ENCODE measurements at places on chromosomes 2 and 18.

GRCh38 chr2:71069376-71069775 lies 928 bp downstream of the NAGK start:
- peak; percentile 19 for DNase-seq

GRCh38 chr2:63792530-63792929 lies 49.2 kb upstream of the UGP2 start:
- DNase-seq, result peak; percentile 94

GRCh38 chr2:29459445-29460179 lies 344.4 kb downstream of the CLIP4 start:
- DNase-seq, result peak; percentile 80

GRCh38 chr18:58303363-58303762 lies 259.3 kb downstream of the NEDD4L start:
- DNase-seq, result no peak

DNA sequence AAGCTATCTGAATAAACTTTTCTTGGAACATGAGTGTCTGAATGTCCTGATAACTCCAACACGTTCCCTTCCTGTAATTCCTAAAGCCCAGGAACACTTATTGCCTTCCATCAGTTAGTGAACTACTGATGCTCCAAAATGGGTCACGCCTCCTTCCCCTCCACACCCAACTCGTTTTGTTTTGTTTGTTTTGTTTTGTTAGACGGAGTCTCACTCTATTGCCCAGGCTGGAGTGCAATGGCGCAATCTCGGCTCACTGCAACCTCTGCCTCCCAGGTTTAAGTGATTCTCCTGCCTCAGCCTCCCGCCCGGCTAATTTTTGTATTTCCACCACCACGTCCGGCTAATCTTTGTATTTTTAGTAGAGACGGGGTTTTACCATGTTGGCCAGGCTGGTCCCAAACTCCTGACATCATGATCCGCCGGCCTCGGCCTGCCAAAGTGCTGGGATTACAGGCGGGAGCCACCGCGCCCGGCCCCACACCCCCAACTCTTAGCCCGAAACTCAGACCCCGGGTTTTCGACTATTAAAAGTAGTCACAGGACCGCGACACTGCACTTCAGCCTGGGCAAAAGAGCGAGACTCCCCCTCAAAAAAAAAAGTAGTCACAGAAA lies 774 bp downstream of the IER3IP1 start:
- DNase-seq, result peak; percentile 40

GRCh38 chr2:241577413-241578122 lies 19.0 kb downstream of the BOK start:
- no peak for DNase-seq

- DNase-seq, result no peak
Measured at GRCh38 chr2:63654959-63655358, 66.2 kb downstream of the MDH1 start.

DNA sequence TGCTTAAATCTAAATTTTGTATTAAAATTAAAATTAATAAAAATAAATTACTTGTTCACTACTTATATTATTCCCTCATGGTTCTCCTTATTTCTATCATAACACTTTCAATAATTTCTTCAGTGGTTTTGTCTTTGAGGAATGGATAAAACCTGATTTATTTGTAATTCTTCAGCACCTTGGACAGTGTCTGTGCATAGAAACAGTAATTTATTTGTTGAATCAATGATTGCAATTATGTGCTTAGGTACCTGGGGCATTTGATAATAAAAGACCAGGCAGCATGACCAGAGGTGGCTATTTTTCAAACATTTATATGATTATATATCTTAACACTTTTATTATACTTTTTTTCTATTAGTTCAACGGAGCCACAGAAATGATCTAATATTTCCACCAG lies 1062.7 kb downstream of the DSC3 start:
- DNase-seq, result no peak

GRCh38 chr2:164766216-164766953 lies 75.2 kb downstream of the COBLL1 start:
- DNase-seq, result no peak

DNA sequence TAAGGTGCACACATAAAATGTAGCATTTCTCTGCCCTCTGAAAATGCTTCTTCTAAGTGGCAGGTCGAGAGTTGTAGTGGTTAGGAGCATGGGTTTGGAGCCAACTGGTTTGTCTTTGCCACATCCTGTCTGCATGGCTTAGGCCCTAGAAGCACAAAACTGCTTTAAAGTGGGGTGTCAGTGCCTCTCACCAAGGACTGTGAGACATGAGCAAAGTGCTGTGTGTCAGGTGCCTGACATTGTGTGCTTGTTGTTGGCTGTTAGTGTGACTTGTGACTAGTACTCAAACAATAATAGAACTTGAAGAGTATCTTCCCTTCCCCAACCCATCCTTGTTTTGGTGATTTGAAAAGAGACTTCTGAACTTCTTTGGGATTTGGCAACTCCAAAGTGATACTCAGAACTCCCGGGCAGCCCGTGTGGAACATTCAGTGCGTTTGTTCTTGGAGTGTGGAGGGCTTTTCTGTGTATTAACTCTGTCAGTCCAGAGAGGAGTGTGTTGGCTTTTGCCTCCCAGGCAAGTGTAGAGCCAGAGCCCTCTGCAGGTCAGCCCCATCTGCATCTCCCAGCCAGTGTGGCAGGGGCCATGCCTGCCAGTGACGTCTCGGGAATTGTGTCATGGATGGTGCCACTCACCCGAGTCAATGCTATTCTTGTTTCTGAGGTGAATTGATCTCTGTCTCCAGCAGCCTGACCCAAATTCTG lies 5.0 kb downstream of the MGAT5 start:
- DNase-seq, result no peak

- DNase-seq, result no peak
Measured at GRCh38 chr2:54476852-54477251, 20.7 kb downstream of the SPTBN1 start.

GRCh38 chr2:75324141-75324540 lies 124.8 kb upstream of the TACR1 start:
- no peak for DNase-seq

DNA sequence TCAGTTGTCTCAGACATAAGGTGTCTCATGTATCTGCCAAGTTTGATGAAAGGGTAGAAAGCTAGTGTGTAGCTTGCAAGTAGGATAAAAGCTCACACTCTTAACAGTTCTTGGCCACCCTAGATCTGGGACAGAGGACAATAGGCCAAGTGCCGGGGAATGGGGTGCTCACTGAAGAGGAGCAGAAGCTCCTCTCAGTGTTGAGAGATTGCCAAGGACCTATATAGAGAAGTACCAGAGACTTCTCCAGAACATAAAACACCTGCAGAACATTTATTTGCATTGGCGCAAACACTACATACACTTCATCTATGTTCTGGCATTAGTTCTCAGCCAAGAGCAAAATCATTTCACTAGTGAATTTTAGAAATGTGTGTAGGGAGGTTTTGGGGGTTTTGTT lies 2.9 kb upstream of the GTF3C3 start:
- DNase-seq, result no peak

GRCh38 chr18:76721207-76721996 lies 101.0 kb upstream of the ZNF236 start:
- DNase-seq, result no peak

DNA sequence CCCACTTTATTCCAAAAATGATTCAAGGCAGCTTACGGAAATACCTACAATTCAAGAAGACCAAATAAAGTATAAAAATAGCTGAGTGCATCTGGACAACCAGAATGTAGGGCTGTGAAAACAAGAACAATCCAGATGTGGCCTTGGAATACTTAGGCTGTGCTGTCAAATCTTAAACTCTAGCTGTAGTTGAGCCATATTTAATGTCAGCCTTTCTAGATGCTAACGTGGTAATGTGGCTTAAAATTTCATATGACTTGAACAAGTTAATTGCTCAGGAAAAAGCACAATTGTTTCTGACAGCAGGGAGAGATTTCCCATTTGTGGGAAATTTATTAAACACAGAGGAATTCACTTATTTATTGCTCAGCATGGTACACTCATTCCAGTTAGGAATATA lies 14.6 kb upstream of the NAPG start:
- no peak for DNase-seq

DNA sequence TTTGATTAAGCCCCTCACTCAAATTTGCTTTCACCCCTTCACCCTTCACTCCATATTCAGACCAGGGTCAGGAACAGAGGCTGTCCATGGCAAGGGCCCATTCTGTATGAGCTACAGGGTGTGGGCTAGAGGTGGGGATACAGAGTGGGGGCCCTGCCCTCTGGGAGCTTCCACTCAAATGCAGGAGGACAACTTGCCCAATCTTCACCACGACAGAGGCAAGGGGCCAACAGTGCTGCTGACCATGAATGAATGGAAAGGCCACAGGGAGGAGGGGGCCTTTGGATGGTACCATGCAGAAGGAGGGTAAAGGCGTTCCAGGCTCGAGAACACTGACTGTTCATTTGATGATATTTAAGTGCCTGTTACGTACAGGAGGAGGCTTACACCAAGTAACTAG lies 22.8 kb downstream of the ADRA2B start:
- no peak for DNase-seq

DNA sequence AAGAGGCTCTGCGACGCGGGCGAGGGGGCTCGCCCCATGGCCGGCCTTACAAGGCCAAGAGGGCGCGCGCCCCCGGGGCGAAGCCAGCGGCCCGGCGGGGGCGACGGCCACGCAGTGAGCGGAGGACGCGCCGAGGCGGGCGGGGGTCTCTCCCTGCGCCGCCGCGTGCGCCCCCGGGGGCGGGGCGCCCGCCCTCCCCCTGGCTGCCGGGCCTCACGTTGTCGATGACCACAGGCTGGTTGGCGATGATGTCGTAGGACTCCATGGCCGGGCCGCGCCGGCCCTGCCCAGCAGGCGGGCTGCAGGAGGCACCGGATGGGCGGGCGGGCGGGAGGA lies 250 bp downstream of the ACTR1B start:
- no peak for DNase-seq

- DNase-seq, result peak; percentile 19
Measured at GRCh38 chr2:166932032-166932431, 43.8 kb downstream of the XIRP2 start.

- no peak for DNase-seq
Measured at GRCh38 chr2:128302011-128302743, 16.5 kb downstream of the HS6ST1 start.

- DNase-seq, result peak; percentile 51
Measured at GRCh38 chr2:37589298-37589697, 82.1 kb downstream of the CDC42EP3 start.

- no peak for DNase-seq
Measured at GRCh38 chr2:151855111-151855510, 26.9 kb upstream of the ARL5A start.

- peak; percentile 68 for DNase-seq
Measured at GRCh38 chr18:23183411-23184150, 48.3 kb downstream of the CABLES1 start.

- no peak for DNase-seq
Measured at GRCh38 chr2:16581241-16581640, 84.4 kb downstream of the CYRIA start.

GRCh38 chr2:129458006-129458405 lies 521.5 kb upstream of the RAB6C start:
- DNase-seq, result no peak

DNA sequence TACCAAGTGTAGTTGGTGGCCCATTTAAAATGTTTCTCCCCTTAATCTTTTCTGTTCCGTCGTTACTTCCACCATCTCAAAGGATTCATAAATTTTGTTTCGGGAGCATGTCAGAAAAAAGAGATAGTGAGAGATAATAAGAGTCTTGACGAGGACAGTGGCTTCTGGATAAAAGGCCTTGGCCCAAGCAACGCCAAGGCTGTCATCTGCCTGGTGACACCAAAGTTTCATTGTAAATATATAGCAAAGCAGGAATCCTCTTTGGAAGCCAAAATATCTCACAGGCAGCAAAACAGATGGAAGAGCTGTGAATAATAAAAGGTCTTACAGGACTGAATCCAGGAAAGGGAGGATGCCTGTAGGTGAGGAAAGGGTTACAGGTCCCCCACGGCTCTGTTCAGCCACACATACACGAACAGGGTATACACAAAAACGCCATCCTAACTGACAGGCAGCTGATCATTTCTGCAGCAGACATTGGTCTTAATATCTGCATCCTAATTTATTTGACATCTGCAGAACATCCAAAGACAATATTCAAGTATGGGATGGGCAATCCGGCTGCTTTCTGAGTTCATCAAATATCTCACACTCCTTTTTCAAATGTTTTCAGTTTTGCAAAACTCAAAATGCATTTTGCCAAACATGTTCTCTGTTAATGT lies 382.8 kb downstream of the OSR1 start:
- no peak for DNase-seq

- DNase-seq, result peak; percentile 79
Measured at GRCh38 chr2:8197101-8197500, 484.8 kb upstream of the ID2 start.

GRCh38 chr2:219386532-219387280 lies 1.0 kb downstream of the DNPEP start:
- DNase-seq, result no peak

- peak; percentile 24 for DNase-seq
Measured at GRCh38 chr18:35437836-35438235, 59.9 kb downstream of the INO80C start.

GRCh38 chr2:221097568-221097915 lies 474.6 kb downstream of the EPHA4 start:
- DNase-seq, result no peak

DNA sequence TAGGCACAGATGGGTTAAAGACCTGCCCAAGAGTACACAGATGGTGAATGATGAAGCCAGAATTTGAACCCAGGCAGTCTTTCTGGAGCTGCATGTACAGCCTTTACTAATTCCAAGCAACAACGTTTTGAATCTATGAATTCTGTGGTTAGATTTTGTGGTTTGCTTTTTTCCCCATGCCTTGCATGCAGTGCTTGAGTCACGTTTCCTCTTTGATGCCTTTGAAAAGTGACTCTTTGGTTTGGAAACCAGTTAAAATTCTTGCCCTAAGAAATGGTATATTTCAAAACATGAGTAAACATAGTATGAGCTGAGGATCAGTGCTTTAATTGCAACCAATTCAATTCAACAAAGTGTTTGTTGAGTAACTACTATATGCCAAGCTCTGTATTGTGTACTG lies 48.2 kb upstream of the PPM1B start:
- peak; percentile 70 for DNase-seq

DNA sequence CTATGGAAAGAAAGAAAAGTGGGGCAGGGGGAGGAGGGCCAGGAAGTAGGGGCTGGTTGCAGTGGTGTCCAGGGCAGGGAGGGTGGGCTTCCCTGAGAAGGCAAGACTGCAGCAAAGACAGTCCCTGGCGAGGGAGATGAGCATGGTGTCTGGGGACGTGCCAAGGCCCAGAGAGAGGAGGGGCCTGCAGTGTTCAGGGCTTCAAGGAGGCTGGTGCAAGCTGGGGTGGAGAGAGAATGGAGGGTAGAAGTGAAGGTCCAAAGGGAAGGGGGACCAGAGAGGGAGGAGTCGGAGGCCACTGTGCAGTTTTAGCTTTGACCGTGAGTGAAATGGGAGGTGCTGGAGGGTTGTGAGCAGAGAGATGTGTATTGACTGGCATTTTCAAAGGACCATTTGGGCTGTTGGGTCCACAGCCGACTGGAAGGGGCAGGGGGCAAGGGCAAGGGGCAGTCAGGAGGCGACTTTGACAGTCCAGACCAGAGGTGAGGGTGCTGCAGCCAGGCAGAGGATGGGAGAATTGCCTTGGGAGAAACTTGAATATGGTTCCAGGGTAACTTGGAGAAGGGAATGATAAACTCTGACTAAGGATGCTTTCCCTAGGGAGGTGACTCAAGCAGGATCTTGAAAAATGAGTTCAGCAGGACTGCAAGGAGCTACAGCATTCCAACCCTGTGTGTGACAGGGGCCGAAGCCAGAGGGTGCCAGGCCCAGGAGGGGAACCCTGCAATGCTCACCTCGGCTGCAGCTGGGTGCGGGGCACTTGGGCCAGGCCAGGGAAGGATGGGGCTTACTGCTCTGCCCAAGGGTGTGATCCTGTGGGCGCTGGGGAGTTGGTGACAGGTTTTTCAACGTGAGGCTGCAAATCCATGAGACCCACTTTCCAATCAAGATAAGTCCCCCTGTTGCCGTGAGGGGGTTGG lies 177.1 kb upstream of the HAAO start:
- DNase-seq, result peak; percentile 93

GRCh38 chr2:74927621-74928020 lies 30.8 kb upstream of the POLE4 start:
- DNase-seq, result no peak

Data from foreskin fibroblast (primary cell).